ENCODE measurements at places on chromosomes 2 and 18.

DNA sequence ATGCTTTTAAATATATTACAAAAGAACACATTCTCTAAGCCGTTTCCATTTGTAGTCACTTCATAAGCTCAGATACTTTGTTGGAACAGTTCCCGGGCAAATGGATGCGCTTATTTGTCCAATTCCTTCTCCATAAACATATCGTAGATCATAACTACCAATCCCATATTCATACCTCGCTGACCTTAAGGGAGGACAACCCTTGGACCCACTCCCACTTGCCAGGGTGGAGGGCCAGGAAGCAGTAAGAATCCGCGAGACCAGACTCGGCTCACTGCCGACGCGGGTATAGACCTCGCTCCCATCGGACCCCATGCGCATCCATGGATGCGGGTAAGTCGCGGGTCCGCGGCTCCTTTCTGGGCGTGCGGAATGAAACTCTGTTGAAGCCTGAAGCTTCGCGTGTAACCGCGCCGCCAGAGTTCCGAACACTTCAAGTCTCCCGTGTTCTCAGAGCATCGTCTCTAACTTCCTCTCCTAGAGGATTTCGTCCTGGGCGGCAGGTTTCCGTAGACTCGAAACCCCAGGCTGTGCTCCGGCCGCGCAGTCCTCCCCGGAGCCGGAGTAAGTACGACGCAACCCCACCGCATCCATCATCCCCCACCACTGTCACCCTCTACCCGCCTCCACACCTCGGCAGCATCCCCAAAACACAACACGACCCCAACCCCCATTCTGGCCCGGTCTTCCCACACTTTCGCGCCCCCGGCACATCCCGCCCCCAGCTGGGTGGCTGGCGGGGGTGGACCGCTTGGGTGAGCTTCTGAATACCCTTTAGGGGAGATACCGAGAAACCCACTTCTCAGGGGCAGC, 1.1 kb downstream of the DSC3 start:
- DNase-seq, result no peak

DNA sequence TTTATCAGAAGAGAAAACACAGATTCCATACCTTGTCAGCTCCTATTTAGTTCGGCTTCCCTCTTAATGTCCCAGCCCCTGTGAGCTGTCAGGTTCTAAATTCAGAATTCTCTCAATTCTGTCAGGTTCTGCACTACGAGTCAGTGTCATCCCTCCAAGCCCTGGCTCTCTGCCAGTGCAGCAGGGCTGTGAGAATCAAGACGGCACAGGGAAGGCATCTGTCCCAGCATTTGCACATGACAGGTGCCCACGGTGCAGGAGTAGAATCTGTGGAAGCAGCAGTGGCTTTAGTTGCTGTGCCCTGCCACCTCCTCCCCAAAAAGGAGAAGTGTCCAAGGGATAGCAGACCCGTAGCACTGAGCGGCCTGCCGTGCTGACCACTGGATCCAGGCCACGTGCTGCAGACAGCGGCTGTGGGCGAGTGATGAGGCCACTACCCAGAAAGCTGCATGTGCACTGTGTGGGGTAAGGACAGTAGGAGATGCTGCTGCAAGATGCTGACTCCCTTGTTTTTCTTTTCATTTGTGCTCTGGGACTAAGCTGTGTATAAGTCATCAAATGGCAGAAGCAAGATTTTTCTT, 12.8 kb downstream of the RBFA start:
- DNase-seq, result no peak

DNA sequence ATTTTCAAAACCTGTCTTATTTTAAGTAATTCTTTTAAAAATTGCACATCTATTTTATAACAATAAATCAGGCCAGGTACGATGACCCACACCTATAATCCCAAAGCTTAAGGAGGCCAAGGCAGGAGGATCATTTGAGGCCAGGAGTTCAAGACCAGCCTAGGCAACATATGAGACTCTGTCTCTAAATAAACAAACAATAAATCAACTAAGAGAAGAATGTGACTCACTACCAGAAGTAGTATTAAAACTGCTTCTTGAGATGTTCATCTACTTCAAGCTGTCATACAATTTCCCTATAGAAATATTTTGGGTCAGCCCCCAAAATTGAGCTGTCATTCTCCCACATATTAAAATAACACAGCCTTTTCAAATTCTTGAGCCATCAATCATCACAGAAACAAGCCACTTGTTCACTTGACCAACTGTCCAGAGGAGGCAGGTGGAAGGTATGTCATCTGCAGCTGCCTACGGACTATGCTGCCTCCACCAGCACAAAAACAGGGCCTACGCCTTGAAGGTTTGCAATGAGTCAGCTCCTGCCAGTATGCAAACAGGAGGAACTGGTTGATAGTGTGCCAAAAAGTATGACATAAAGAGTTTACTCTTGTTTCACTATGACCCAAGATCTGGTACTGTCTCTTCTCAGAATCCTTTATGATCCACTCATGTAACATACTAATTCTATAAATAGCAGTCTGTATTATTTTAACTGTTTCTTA, 33.6 kb downstream of the KIDINS220 start:
- peak; percentile 55 for DNase-seq

DNA sequence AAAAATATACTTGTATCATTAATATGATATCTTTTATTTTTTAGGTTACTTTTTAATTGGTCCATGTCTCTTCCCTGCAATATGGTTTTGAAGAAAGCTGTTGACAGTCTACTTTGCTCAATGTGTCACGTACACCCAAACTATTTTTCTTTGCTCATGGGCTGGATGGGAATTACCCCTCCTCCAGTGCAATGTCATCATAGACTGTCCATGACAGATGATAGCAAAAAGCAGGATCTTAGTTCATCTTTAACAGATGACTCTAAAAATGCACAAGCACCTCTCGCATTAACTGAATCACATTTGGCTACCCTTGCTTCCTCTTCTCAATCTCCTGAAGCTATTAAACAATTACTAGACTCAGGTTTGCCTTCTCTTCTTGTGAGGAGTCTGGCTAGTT, 112.9 kb upstream of the TTC27 start:
- DNase-seq, result no peak
